RPMI7951 (cell line): ENCODE measurements at places on chromosomes 12 and 14. TPM values are rescaled to one million over a fixed set of nuclear protein-coding genes. Genes with fewer than 3 reads are reported as not detected.

Gene OAS1
- total RNA-seq, result 12.4 and 13.1 TPM in 2 replicates

Gene LPAR5
- not detected in 2 replicates for total RNA-seq

Gene TSPAN8
- total RNA-seq, result not detected in 2 replicates

Gene MYL2
- total RNA-seq, result not detected in 2 replicates

Gene IRAK3
- 3.5 and 4.8 TPM in 2 replicates for total RNA-seq

Gene STXBP6
- 14.9 and 18.7 TPM in 2 replicates for total RNA-seq

Gene TMEM119
- 173 and 232 TPM in 2 replicates for total RNA-seq

Gene BATF
- total RNA-seq, result 3.6 and 3.9 TPM in 2 replicates

Gene RABGGTA
- 15.8 and 20.2 TPM in 2 replicates for total RNA-seq
